ENCODE measurements at places on chromosomes 5 and 9.
A peak's percentile ranks its signal among the peaks of the same experiment; 100 is the strongest.

- no peak overlapping the region for H3K4me3 ChIP-seq
- DNase-seq: no peak
- no peaks in the 10 kb centered on the region for H3K27me3 ChIP-seq
These were observed 88.4 kb upstream of the GRAMD2B start for GRCh38 chr5:126334760-126335159.

DNA sequence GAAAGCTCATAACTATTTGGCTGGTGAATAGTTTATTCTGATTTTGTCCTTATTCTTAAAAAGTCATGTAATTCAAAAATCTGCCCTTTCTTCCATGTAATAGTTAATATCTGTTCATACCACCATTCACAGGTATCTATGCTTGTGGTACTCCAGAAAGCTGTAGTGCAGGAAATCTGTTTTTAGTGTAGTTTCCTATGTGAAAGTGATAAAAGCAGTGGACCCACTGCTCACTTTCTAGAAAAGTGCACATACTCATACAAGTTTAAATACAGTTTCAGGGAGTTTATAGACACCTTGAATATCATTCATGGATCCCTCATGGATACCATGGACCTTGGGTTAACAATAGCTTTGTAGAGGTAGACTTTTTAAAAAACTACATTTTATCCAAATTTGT lies 20.2 kb downstream of the PBX3 start:
- H3K27me3 ChIP-seq: no peaks in the 10 kb centered on the region
- no peaks in the 10 kb centered on the region for H3K36me3 ChIP-seq
- no peak for DNase-seq
- no peak overlapping the region for H3K27ac ChIP-seq
- no peak overlapping the region for H3K4me3 ChIP-seq
- no peaks in the 10 kb centered on the region for H3K4me1 ChIP-seq

- H3K4me1 ChIP-seq: no peaks in the 10 kb centered on the region
- no peak overlapping the region for H3K27ac ChIP-seq
- no peaks in the 10 kb centered on the region for H3K36me3 ChIP-seq
- DNase-seq: no peak
- no peaks in the 10 kb centered on the region for H3K27me3 ChIP-seq
These were observed 940.7 kb downstream of the CDH18 start for GRCh38 chr5:19047277-19047676.

- peaks cover 12% of the 10 kb centered on the region for H3K4me1 ChIP-seq
- H3K27me3 ChIP-seq: no peaks in the 10 kb centered on the region
- no peaks in the 10 kb centered on the region for H3K36me3 ChIP-seq
- H3K27ac ChIP-seq: peak overlapping the region; percentile 33
- H3K4me3 ChIP-seq: no peak overlapping the region
These were observed 3.3 kb upstream of the TTC39B start for GRCh38 chr9:15310107-15310850.

- H3K36me3 ChIP-seq: peaks cover 96% of the 10 kb centered on the region
- no peak for DNase-seq
- H3K4me3 ChIP-seq: no peak overlapping the region
- H3K4me1 ChIP-seq: no peaks in the 10 kb centered on the region
- no peaks in the 10 kb centered on the region for H3K27me3 ChIP-seq
These were observed 33.4 kb downstream of the SECISBP2 start for GRCh38 chr9:89351584-89352300.

DNA sequence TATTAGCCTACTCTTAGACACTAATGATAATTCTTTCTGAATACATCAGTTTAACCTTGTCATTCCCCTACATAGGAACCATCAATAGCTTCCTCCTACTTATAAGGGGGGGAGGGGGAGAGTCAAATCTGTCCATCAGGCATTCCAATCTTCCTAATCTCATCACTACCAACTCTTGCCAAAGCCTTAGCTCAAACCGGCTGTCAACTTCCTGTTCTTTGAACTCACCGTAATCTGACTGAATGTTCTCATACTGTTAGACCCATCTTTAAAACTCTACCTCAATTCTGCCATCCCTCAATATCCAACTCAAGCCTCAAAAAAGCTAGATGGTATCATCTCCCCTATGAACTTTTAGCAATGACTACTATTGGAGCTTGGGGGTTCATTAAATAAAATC lies 41.9 kb upstream of the RNF38 start:
- H3K4me3 ChIP-seq: no peak overlapping the region
- DNase-seq: no peak
- no peaks in the 10 kb centered on the region for H3K4me1 ChIP-seq
- no peaks in the 10 kb centered on the region for H3K27me3 ChIP-seq
- H3K36me3 ChIP-seq: no peaks in the 10 kb centered on the region
- no peak overlapping the region for H3K27ac ChIP-seq

GRCh38 chr5:78416677-78417425 lies 56.4 kb downstream of the SCAMP1 start:
- H3K27me3 ChIP-seq: no peaks in the 10 kb centered on the region
- no peaks in the 10 kb centered on the region for H3K4me1 ChIP-seq
- no peak overlapping the region for H3K27ac ChIP-seq
- peaks cover 30% of the 10 kb centered on the region for H3K36me3 ChIP-seq
- no peak for DNase-seq
- no peak overlapping the region for H3K4me3 ChIP-seq

Data from effector memory CD4-positive, alpha-beta T cell (primary cell).